Suppressor macrophage treated with lipopolysaccharide for 4 hours (primary cell): ENCODE measurements at places on chromosomes 5 and 9.

DNA sequence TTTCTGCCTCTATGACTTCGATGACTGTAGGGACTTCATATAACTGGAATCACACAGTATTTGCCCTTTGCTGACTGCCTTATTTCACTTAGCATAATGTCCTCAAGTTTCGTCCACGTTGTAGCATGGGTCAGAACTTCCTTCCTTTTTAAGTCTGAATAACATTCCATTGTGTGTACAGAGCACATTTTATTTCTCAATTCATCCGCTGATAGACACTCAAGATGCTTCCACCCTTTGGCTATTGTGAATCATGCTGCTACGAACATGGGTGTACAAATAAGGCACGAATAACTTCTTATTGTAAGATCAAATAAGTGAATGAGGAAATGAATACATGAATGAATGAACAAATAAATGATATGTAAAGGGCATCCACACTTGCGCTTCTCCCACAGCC lies 13.0 kb downstream of the BARX1 start:
- peak; percentile 39 for DNase-seq

- peak; percentile 11 for DNase-seq
These were observed 88.6 kb downstream of the LMX1B start for GRCh38 chr9:126702151-126703001.

- DNase-seq: no peak
These were observed 193.1 kb downstream of the ADAMTS6 start for GRCh38 chr5:65288657-65289056.

- DNase-seq: peak; percentile 74
These were observed 100.3 kb upstream of the PANK3 start for GRCh38 chr5:168679515-168679920.

- peak; percentile 82 for DNase-seq
These were observed 91.7 kb upstream of the SHB start for GRCh38 chr9:38160613-38161215.

- DNase-seq: peak; percentile 84
These were observed at the start of gene DNM1 for GRCh38 chr9:128203024-128203706. DNM1 (plus strand) TSS chr9:128203379; CDS start chr9:128203471, 92 bp downstream.

- no peak for DNase-seq
These were observed 173.0 kb downstream of the MAST4 start for GRCh38 chr5:66769030-66769733.

DNA sequence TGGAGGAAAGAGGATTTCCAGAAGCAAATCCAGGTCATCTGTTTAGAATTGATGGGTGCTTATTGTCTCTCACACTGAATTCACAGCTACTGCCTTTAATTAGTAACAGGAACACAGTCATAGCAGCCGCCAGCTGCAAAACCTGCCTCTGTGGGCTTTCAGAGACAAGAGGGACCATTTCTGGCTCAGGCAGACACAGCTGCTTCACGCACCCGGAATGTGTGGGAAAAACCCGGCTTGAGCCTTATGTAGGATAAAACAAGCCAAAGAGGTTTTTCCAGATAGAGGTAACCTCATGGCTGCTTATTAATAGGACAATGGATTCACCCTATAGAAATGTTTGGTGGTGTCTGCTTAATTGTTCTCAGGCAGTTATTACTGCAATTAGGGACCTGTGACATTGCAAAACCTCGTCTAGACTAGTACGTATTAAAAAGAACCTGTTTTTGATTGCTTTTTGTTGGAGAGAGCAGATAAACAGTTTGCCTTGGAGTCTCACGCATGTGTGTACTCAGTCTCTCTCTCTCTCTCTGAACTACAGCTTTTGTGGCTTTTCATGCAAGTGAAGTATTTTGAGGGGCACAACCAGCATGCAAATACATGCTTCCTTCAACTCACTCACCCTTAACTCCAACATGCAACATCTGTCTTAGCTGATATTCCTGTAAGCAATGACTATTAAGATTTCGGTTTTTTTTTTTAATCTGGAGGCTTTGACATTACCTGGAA lies 302.7 kb downstream of the PLK2 start:
- DNase-seq: no peak

DNA sequence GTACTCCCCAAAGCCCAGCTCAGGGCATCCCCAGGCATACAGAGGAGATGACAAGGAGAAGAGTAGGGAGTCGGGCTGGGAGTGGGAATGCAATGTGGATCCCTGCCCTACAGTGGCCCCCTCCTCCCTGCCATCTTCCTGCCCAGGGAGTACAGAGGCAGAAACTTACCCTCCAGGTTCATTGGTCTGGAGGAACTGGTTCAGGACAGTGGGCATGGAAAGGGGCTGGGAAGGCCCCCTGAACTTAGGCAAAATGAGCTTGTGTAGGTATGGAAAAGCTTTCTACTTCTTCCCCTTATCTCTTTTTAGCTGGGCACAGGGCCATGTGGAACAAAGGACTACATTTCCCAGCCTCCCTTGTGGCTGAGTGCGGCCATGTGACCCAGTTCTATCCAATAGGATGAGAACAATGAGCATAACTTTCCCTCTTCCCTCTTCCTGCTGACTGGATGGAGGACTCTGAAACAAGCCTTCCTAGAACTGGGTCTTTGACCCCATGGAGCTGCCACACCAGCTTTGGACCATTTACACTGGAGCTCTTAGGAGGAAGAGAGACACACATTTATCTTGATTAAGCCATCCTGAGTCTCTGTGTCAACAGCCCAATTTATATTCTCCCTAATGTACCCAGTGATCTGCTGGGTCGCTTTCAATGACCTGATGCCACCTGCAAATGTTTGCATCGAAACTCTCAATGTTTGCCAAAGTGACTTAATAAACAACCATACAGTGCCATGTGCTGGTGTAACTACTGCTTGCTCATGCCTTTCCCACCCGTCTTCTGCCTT lies 25.0 kb upstream of the HMCN2 start:
- DNase-seq: peak; percentile 65

GRCh38 chr5:105874316-105874715 lies 1796.4 kb downstream of the EFNA5 start:
- no peak for DNase-seq

GRCh38 chr9:88816591-88816990 lies 174.7 kb upstream of the S1PR3 start:
- DNase-seq: no peak

- DNase-seq: no peak
These were observed 49.4 kb upstream of the KLF9 start for GRCh38 chr9:70463877-70464276.

DNA sequence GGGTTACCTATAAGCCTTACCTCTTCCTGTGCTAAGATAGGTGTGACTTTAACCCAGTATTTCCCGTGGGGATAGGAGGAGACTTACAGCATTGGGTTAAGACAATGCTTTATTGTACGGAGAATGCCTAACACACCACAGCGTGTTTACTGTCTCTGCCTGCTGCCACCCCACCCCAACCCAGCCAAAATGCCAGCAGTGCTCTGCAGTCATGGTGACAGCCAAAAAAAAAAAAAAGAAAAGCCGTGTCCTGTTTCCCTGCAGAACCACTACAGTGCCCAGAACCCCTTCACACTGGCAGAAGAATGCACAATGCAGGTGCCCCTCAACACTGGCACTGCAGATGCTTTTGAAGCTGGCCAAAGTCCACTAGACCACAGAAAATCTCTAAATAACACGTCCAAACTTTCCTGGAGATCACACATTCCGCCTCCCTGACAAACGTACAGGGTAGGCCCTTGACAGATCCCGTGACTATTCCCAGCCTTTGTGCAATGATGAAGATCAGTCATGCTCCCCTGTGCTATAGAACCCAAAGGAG lies 102.2 kb downstream of the SERINC5 start:
- no peak for DNase-seq

DNA sequence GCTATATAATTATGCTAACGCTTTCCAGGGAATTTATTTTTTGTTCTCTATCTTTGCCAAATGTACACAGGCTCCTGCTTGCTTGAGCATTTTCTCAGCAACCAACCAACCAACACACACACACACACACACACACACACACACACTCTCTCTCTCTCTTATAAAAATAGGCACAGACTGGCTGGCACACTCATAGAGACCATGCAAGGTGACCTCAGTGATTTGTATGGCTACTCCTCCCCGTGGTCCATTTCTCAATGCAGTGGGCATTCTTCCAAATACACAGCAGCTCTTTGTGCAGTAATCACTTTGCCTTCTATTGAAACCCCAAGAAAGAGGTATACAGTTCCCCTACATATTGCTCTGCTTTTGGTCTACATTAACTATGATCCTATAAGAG lies 416.0 kb downstream of the MAN2A1 start:
- DNase-seq: no peak

GRCh38 chr5:55626790-55627189 lies 85.3 kb downstream of the SLC38A9 start:
- no peak for DNase-seq

DNA sequence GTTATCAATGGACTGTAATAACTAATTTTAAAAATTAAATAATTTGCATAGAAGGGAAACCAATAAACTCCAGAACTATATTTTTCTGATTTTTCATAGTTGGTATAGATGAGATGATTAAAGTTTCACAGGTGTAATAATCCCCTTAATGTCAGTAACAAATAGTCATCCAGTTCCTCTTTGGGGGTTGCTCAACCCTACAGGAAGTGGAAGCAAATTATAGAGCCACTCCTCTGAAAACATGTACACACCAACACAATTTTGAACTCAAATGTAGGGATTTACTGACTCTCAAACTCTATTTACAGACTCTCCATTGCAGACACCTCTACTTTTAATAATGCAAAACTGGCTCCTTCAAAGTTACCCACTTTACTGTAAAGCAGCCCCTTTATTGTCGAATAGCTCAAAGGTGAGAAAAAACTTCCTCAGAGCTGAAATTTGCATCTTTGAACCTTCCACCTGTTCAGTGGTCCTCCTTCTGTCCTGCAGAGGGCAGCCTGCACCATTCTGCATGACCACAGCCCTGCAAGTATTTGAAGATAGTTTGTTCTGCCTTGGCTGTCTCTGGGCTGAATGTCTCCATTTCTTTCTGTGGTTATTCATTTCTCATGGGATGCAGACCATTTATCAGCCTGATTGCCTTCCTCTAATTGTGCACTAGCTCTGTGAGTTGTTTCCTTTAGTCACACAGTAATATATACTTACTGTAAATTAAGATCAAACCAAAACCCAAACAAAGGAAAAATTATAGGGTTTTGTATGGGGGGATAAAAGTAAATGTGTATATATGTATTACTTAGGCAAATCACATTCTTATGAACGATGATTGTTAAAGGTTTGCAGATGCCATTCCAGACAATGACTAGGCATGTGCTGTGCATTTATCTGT lies 383.2 kb upstream of the SGCD start:
- peak; percentile 1 for DNase-seq

GRCh38 chr5:116651653-116652052 lies 77.0 kb upstream of the SEMA6A start:
- no peak for DNase-seq

DNA sequence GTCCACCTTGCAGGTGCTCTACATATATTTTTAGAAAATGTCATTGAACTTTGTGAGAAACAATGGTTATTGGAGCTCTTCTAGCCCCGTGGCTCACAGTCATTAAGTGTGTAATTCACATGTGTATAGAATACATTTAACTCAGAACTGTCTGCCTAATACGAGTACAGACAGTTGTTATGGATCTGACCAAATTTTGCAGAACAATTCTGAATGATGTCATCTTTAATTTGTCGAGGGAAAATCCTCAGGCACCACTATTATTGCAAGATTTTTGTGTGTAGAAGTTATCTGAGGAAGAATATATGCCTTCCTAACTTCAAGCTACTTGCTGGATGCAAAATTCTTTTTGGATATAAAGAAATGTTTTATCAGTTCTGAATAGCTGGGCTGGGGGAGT lies 216.9 kb downstream of the CD180 start:
- DNase-seq: no peak

GRCh38 chr9:91978740-91979414 lies 28.8 kb upstream of the ROR2 start:
- peak; percentile 35 for DNase-seq
